Skin of body (tissue), 3 donors: ENCODE measurements at places on chromosomes 12 and 14. TPM values are rescaled to one million over a fixed set of nuclear protein-coding genes. Genes with fewer than 3 reads are reported as not detected.

DNA sequence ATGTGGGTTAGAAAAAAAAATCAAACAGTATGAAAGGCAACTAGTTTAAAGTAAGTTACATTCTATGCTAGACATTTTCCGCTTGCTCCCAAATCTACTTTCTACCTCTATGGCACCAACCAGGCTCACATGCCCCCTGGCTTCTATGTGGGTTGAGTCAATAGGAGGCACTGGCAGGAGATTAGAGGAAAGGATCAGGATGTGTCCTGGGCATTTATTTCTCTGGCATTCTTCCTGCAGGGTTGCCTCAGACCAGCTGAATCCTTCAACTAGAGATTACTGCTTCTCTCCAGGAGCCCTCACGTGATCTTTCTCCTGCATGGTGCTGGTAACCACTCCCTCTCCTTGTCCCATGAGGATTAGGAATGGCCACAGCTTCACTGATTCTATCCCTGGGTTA lies 14.9 kb upstream of the CCDC60 start:
- no peak for DNase-seq

DNA sequence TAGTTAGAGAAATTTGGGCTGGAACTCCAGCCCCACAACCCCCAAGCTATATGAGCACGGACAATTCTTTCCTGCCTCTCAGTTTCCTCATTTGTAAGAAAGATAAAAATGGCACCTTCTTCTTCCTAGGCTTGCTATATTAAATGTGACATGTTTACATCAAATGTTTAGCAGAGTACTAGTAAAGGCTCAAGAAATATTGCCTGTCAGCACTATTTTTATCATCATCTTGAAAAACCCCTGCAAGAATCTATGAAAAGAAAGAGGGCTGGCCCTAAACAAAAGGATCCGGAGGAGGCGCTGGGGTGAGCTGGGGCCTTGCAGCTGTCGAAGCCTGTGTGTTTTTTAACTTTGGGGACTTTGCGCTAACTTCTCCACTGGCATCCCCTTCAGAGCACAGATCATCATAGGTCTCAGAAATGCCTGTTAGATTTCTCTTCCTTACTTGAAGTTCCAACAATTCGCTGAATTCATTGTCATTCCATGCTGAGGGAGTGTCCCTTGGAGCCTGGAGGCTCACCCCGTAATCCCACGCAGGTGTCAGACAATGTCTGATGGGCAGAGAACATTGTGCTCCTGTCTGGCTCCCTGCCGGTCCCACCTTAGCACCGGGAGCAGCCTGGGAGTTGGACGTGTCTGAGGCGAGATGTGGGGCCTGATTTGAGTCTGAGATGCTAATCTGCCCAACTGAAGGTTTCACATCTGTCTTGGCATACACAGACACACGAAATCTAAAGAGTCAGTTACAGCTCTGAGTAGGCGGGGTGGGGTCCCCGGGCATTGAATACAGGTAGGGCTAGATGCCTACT lies 206.8 kb downstream of the NUAK1 start:
- no peak for DNase-seq

The SLC10A1 gene
- total RNA-seq: not detected

DNA sequence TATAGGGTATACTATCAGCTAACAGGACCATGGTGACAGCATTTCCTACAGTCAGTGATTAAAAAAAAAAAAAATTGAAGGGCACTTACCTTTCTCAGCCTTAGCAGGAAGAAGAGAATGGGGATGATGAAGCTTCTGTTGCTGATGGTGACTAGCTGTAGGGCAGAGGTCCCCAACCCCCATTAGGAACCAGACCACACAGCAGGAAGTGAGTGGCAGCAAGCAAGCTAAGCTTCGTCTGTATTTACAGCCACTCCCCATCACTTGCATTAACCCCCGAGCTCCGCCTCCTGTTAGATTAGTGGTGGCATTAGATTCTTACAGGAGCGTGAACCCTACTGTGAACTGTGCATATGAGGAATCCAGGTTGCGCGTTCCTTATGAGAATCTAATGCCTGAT lies 91.3 kb upstream of the USP44 start:
- DNase-seq: no peak

The ABHD12B gene
- total RNA-seq: 2.9 TPM

GRCh38 chr14:39704594-39704993 lies 272.4 kb upstream of the FBXO33 start:
- DNase-seq: no peak

GRCh38 chr12:106091446-106091820 lies 47.3 kb downstream of the NUAK1 start:
- DNase-seq: no peak

GRCh38 chr12:50514526-50515276 lies 9.9 kb downstream of the DIP2B start:
- no peak for DNase-seq

- no peak for DNase-seq
Measured at GRCh38 chr12:6970096-6970527, 352 bp downstream of the PHB2 start.

The RAB15 gene
- 3.4 TPM for total RNA-seq

- DNase-seq: no peak
Measured at GRCh38 chr12:121239351-121240061, 29.6 kb downstream of the P2RX4 start.

DNA sequence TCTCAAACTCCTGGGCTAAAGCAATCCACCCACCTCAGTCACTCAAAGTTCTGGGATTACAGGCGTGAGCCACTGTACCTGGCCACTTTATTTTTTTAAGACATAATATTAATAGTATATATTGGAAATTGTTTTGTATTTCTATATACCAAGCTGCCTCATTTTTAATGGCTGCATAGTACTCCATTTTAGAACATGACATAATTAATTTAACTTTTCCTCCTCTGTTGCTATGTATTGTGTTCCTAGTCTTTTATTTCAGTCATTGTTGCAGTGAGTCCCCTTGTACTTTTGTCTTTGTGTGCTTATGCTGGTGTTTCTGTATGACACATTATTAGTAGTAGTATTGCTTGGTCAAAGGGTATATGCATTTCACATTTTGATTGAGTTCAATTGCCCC lies 138.7 kb downstream of the PRKCH start:
- DNase-seq: no peak

The KRT6B gene
- total RNA-seq: 204 TPM

- no peak for DNase-seq
Measured at GRCh38 chr12:117028254-117028653, 71.0 kb downstream of the TESC start.

DNA sequence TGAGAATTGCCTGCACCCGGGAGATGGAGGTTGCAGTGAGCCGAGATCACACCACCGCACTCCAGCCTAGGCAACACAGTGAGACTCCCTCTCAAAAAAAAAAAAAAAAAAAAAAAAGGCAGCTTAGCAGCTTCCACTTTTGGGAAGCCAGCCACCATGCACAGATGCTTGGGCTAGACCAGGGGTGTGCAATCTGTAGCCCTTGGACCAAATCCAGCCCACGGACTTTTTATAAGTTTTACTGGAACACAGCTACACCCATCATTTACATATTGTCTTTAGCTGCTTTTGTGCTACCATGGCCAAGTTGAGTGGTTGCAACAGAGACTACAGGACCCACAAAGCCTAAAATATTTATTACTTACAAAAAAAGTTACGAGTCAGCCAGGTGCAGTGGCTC lies 6.7 kb downstream of the CIT start:
- no peak for DNase-seq

The APOLD1 gene
- total RNA-seq: 21.2 TPM

DNA sequence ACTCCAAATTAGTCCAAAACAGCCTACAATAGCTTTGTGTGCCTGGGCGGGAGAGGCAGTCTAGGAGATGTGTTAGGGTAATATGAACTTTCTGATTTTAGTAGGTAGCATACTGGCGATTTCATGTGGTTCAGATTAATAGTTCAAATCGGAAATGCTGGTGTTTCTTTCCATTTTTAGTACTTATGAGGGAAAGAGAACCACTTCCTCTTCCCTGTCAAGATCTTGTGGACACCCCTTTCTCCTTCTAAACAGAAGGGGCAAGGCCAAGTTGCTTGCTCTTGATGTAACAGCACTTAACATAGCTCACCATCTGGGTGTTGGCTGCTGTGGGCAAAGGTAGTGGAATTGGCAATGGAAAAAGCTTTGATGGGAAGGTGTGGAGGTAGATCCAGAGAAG lies 32.2 kb upstream of the IGF1 start:
- DNase-seq: no peak

GRCh38 chr12:6869049-6870021 lies 2.0 kb downstream of the TPI1 start:
- peak; percentile 23 for DNase-seq

GRCh38 chr14:95155045-95155444 lies 2.3 kb downstream of the DICER1 start:
- DNase-seq: no peak

DNA sequence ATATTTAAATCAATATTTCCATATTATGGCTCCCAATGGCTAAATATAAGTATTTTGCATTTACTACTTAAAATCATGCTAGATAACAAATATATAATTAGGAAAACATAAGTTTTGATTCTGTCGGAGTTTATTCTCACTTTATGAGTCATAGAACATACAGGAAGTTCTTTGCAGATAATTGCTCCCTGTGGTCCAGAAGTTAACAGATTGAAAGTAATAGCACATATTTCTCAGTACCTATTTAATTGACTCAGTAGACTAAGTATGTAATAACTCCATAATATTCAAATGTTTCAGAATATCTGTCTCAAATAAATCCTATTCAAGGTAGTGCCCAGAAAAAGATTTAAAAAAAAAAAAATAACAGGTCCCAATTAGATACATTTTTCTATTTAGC lies 806.0 kb upstream of the ATXN7L3B start:
- DNase-seq: no peak

DNA sequence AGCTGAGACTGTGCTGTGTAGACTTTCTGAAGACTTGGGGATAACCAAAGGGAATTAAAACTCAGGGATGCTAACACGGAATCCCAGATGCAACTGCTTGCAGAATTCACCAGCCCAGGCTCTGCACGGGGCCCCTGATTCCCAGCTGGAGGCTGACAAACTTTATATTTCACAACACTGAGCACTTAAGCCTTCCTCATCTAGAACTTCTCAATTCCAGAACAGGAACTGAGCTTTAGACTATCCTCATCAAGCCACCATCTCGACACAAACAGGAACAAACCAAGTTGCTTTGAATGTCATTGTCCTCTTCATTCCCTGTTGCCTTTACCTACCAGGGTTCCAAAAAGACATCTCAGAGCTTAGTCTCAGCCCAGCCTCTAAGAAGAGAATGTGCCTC lies 22.2 kb downstream of the CCDC63 start:
- DNase-seq: no peak

DNA sequence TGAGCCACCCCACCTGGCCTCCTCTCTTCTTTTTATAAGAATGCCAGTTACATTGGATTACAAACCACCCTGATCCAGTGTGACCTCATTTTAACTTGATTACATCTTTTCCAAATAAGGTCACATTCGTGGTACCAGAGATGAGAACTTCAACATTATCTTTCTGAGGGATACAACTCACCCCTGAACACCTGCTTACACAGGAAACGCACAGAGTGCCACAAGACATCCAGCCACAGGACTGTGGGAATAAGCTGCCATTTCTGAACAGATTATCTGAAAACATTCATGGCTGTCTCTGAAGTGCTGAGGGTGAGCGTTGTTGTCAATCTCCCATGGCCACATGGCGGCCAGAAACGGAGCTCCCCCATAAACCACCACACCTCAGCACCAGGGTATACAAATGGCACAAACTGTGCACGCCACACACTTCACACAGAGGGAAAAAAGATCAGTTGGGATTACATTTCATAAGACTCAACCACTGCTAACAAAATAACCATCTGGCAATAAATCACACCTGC lies 23.7 kb downstream of the FOXN3 start:
- no peak for DNase-seq

DNA sequence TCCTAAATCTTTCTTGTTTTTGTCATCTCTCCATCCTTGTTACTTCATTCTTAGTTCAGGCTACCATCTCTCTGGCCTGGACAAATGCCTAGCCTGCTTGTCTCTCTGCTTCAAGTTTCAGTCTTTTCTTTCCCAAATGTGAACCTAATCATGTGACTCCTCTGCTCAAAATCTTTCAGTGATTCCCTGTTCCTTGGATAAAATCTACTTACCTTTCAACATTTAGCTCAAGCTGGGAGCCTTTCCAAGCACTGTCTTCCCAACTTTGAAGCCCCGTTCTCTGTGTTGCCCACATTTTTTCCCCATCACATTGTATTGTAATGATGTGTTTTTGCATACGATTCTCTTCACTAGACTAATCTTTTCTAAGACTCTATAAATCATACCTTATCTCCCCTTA lies 24.7 kb downstream of the SLC7A8 start:
- no peak for DNase-seq

GRCh38 chr12:13980538-13981295 lies 685 bp downstream of the GRIN2B start:
- no peak for DNase-seq

DNA sequence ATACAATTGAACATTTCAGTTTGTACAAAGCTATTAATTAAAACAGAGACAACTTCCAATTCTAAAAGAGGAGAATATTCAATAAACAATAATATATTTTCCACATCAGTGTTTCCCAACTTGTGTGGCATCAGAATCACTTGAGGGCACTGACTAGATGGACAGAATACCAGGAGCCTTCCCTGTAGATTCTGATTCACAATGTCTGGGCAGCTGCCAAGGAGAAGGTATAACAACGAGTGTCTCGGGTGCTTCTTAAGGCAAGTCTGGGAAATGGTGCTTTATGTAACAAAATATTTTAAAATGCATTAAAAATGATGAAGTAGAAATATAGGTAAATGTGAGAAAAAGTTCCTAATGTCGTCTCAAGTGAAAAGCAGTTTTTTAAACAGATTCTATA lies 26.2 kb downstream of the GALC start:
- DNase-seq: no peak

- no peak for DNase-seq
Measured at GRCh38 chr12:105060715-105061378, 23.4 kb downstream of the ALDH1L2 start.

The NR1H4 gene
- 0.39 TPM for total RNA-seq

DNA sequence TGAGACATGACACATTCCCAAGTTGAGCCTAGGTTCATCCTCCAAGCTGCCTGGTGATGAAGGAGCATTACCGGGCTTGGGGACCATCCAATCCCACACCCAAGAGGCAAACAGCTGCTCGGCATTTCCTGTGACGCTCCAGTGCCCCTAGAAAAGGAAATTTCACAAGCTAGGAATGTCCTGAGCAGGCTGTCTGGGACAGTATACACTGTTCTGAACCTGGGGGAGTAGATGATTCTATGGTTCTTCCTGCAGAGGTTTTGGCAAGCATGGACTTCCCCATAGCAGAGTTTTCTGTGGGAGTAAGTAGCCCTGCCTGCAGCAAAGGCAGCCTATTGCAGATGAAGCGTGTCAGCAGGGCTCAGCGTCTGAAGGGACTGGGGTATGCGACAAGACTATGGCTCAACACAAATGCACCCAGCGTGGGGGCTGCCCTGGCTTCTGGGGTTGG lies 47.4 kb upstream of the SRSF5 start:
- peak; percentile 17 for DNase-seq

The PPFIA2 gene
- 1.6 TPM for total RNA-seq
